Calu3 (cell line): ENCODE measurements at places on chromosomes 16 and 17. TPM values are rescaled to one million over a fixed set of nuclear protein-coding genes. Genes with fewer than 3 reads are reported as not detected.

The CDH13 gene
- not detected in 2 replicates for total RNA-seq

The KRT9 gene
- total RNA-seq: not detected in 2 replicates

The VAT1L gene
- total RNA-seq: not detected in 2 replicates

The TAC4 gene
- total RNA-seq: not detected in 2 replicates

The CCT6B gene
- total RNA-seq: 0.52 and 2.2 TPM in 2 replicates

The SMIM36 gene
- total RNA-seq: not detected in 2 replicates

The PRAC1 gene
- not detected in 2 replicates for total RNA-seq

The GALR2 gene
- total RNA-seq: 0.27 and 0.61 TPM in 2 replicates

The ZCCHC14 gene
- 41.3 and 45.4 TPM in 2 replicates for total RNA-seq

The SLC6A4 gene
- not detected in 2 replicates for total RNA-seq

The OVCA2 gene
- total RNA-seq: 21.0 and 22.1 TPM in 2 replicates

GRCh38 chr16:30053376-30054015 lies 12.1 kb upstream of the ALDOA start:
- no peak for DNase-seq

DNA sequence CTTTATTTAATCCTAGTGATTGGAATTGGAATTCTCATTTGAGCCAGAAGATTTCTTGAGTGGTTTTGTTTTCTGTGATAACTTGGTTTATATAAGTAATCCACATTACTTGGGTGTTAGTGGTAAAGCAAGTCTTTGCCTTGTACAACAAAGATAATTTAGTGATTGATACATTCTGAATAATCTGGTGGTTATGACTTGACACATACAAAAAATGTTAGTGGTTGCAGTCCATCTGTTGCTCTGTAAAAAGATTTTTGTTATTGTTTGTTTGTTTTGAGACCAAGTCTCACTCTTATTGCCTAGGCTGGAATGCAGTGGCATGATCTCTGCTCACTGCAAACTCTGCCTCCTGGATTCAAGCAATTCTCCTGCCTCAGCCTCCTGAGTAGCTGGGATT lies 13.2 kb downstream of the OMG start:
- DNase-seq: no peak

DNA sequence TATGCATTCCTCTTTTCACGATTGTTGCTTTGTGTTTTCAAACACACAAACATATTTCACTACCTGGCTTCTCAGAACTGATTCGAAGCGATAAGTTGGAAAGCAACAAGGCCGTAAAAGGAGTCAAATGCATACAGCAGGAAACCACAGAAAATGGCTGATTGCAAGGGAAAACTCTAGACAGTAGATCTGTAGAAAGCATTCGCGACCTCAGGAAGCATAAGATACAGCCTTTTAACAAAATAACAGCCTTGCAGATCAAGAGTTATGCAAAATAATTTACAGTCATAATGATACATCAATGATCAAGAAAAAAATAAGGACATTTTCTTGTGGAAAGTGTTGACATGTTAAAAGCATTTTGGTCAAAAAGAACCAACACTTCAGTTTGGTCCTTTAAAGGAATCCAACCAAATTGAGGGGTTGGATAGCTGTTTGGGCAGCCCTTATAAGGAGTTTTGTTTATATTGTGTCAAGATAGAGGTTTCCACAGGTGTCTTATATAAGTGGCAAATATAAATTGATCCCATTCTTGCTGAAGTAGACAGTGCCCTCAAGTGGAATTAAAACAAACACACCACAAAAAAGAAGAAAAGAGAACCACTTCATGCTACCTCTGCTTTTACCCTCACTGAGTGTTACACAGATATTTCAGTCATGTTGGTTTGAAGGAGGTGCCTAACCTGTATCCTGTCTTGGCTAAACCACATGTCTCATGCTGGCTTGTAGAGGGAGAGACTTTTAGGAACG lies 5.5 kb downstream of the CYLD start:
- DNase-seq: no peak

- DNase-seq: no peak
Measured at GRCh38 chr17:66087073-66087472, 104.9 kb downstream of the CEP112 start.

GRCh38 chr17:78154903-78155811 lies 9.0 kb downstream of the C17orf99 start:
- DNase-seq: no peak

GRCh38 chr17:7824021-7824924 lies 9.7 kb upstream of the KDM6B start:
- no peak for DNase-seq

DNA sequence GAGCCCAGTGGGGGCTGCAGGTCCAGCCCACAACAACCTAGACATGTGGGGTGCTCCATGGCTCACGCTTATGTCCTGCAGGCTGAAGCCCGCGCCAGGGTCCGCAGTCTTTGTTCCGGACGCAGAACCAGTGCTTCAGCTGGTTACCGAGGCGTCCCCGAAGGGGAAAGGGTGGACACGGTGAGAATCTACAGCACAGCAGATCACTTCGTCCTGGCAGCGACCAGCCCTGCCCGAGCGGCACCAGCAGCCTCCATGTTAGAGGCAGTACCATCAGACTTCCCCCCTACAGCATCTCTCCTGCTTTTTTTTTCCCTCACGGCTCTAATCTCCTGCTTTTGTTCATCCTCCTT lies 1736.4 kb downstream of the TP53TG3F start:
- no peak for DNase-seq

GRCh38 chr17:52383493-52384100 lies 225.1 kb upstream of the CA10 start:
- peak; percentile 17 for DNase-seq

DNA sequence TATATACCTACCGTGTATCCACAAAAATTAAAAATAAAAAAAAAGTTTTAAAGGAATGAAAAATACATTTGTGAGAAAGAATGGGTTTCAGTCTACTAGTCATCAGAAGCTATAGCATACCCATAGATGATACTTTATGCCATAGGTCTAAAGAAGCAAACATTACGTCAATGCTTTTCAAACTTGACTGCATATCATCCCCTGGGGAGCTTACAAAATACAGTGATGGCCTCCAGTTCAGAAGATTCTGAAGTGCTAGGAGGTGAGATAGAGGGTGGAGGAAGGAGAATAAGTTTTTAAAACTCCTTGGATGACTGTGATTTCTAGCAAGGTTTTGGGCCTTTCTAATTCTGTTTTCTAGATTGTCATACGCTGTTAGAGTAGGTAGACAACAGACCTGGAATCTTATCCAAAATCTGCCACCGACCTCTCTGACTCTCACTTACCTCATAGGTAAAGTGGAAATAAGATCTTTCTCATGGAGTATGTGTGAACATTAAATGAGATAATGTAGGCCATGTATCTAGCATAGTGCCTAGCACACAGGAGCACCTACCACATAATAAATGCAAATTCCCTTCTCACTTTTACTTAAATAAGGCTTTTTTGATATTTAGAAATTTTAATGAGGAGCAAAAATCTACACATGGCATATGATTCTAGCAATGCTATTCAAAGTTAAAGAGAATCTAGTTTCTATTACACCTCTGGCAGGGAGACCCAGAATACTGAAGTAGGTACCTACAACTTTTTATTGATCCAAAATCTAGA lies 12.4 kb downstream of the MMD start:
- DNase-seq: no peak

DNA sequence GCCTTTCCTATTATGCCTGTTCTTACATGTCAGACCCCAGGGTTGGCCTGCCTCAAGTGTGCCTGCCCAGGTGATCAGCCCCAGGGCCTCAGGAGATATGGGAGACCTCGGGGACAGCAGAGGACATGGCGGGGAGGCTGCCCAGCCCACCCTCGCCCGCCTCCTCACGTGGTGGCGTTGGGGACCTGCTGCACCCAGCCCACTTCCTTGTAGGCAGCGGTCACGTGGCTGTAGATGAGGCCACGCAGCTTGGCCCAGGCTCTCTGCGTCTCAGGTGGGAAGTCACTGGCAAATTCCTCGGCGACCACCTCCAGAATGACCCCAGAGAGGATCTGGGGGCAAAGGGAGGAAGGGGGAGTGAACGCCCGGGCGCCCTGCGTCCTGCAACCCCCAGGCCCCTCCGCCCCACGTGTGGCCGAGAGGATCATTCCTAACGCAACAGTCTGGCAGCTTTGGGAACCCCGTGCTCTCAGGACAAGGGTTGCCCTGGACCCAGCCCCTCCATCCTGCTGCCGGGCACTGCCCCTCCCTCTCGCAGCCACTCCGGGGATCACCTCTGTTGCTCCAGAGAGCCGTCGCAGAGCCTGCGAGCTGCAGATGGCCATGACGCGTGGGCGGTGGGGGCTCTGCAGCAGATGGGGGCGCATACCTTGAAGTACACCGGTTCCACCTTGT lies 6.6 kb downstream of the CYGB start:
- no peak for DNase-seq

DNA sequence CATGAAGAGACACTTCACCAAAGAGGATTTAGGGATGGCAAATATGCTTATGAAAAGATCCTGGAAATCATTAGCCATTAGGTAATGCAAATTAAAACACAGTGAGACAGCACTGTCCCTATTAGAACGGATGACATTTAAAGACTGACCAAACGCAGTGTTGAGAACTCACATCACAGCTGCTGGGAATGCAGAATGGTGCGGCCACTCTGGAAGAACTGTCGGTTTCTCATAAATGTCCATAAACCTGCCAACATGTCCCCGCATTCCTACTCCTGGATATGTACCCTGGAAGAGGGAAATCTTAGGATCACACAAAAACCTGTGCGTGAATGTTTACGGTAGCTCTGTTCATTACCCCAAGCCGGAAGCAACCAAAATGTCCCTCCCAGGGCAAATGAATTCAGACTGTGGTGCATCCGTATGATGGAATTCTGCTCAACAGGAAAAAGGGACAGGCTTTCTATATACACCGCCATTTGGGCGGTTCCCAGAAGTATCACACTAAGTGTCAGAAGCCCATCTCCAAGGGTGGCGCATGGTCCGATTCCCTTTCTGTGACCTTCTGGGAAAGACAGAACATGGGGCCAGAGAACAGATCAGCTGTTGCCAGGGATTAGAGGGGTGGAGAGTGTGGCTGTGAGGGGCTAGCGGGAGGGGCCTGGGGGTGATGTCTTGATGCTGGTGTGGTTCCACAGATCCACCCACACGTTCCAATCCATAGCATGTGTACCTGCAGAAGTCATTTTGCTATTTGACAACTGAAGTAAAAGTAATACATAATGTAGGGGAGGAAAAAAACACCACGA lies 197.2 kb upstream of the CHMP6 start:
- DNase-seq: no peak

- DNase-seq: no peak
Measured at GRCh38 chr17:68310152-68310551, 18.9 kb downstream of the ARSG start.

GRCh38 chr17:43011728-43012472 lies 5.3 kb downstream of the IFI35 start:
- DNase-seq: no peak

DNA sequence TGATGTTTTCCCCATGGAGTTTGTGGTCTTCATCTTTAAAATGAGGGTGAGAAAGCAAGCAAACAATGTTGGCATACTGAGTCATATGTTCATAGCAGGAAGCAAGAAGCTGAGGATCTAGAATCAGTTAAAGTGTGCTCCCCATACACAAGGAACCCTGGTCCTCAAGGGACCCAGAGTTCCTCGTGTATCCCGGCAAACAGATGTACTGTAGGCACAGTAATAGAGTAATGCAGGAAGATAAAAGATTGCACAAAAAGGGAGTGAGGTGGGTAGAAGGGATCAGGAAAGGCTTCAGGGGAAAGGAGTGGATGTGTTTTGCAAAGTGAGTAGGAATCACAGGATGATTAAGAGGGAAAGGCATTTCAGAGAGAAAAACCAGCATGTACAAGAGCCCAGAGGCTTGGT lies 412.3 kb upstream of the CDH11 start:
- no peak for DNase-seq

- no peak for DNase-seq
Measured at GRCh38 chr17:46081018-46081320, 81.9 kb downstream of the STH start.

GRCh38 chr16:55497558-55497957 lies 11.3 kb upstream of the LPCAT2 start:
- no peak for DNase-seq

- no peak for DNase-seq
Measured at GRCh38 chr16:17392857-17393692, 77.7 kb downstream of the XYLT1 start.
